ENCODE measurements at places on chromosomes 5 and 9. TPM values are rescaled to one million over a fixed set of nuclear protein-coding genes. Genes with fewer than 3 reads are reported as not detected.

Gene ARID3C
- total RNA-seq, result 0.22 TPM

Gene KIF24
- total RNA-seq, result 6.0 TPM

Gene PPP3R2
- total RNA-seq, result not detected

Gene ACOT12
- total RNA-seq, result not detected

Gene FLT4
- 6.0 TPM for total RNA-seq

Gene FCN2
- not detected for total RNA-seq

Gene PTCH1
- 7.9 TPM for total RNA-seq

Gene F12
- 9.2 TPM for total RNA-seq

Gene WNT8A
- not detected for total RNA-seq

Gene CAVIN4
- total RNA-seq, result 0.26 TPM

Gene SVEP1
- total RNA-seq, result not detected

Gene EDIL3
- total RNA-seq, result not detected

Gene SOWAHA
- total RNA-seq, result 0.07 TPM

Gene NEUROG1
- total RNA-seq, result not detected

Gene TUSC1
- total RNA-seq, result not detected

Gene NRG2
- total RNA-seq, result 0.18 TPM

Gene PTGER4
- 53.9 TPM for total RNA-seq

Gene SLC38A9
- total RNA-seq, result 23.4 TPM

Gene TMC1
- not detected for total RNA-seq

Gene LCN9
- total RNA-seq, result not detected

Gene NPR3
- not detected for total RNA-seq

Gene CENPK
- 67.6 TPM for total RNA-seq

Gene ASB6
- total RNA-seq, result 28.0 TPM

Gene PBX3
- total RNA-seq, result 12.8 TPM

Gene CNTNAP3
- not detected for total RNA-seq

Gene OMD
- not detected for total RNA-seq

Gene NELFB
- total RNA-seq, result 72.0 TPM

Gene C6
- not detected for total RNA-seq

Gene IFNA21
- total RNA-seq, result not detected

Gene NTRK2
- 0.26 TPM for total RNA-seq

Gene DIRAS2
- total RNA-seq, result not detected

Gene DBH
- not detected for total RNA-seq

Gene GLDC
- total RNA-seq, result 3.8 TPM

Gene RNF180
- not detected for total RNA-seq

Gene SLC36A3
- not detected for total RNA-seq

Gene GDA
- not detected for total RNA-seq

Gene ANKRD34B
- not detected for total RNA-seq

Measured in CD8-positive, alpha-beta memory T cell (primary cell).